Placental pericyte (primary cell): ENCODE measurements at places on chromosomes 12 and 14. TPM values are rescaled to one million over a fixed set of nuclear protein-coding genes. Genes with fewer than 3 reads are reported as not detected.

Gene FBXO21
- total RNA-seq: 41.2 and 54.7 TPM in 2 replicates

Gene SLCO1B1
- total RNA-seq: not detected in 2 replicates

Gene KRT72
- total RNA-seq: not detected in 2 replicates

Gene IFI27
- 16.9 and 43.2 TPM in 2 replicates for total RNA-seq

Gene ATF7
- 10.3 and 11.9 TPM in 2 replicates for total RNA-seq

Gene MYL6
- 1,095 and 1,312 TPM in 2 replicates for total RNA-seq

Gene TMEM132C
- total RNA-seq: not detected in 2 replicates

Gene LRP1
- 257 and 464 TPM in 2 replicates for total RNA-seq

Gene HOXC12
- total RNA-seq: not detected in 2 replicates

Gene MANSC1
- total RNA-seq: 1.7 and 2.2 TPM in 2 replicates

Gene AMIGO2
- 62.4 and 77.7 TPM in 2 replicates for total RNA-seq

Gene MYF5
- not detected in 2 replicates for total RNA-seq

Gene MGST1
- 25.5 and 60.2 TPM in 2 replicates for total RNA-seq

Gene WBP11
- 12.5 and 24.2 TPM in 2 replicates for total RNA-seq

Gene TMCC3
- total RNA-seq: 8.4 and 14.9 TPM in 2 replicates

Gene CCDC197
- total RNA-seq: not detected in 2 replicates

Gene ULK1
- total RNA-seq: 12.0 and 23.9 TPM in 2 replicates

Gene AICDA
- total RNA-seq: not detected in 2 replicates

Gene OAS3
- 7.4 and 28.2 TPM in 2 replicates for total RNA-seq

Gene TGM1
- 1.5 and 3.4 TPM in 2 replicates for total RNA-seq

Gene PHETA1
- total RNA-seq: 5.9 and 12.2 TPM in 2 replicates

Gene DACT1
- total RNA-seq: 52.3 and 56.0 TPM in 2 replicates

Gene NOVA1
- total RNA-seq: under 0.01 and 0.43 TPM in 2 replicates

Gene SSPN
- total RNA-seq: 2.2 and 8.4 TPM in 2 replicates

Gene NTF3
- 2.6 and 10.5 TPM in 2 replicates for total RNA-seq

Gene TM7SF3
- 65.0 and 80.7 TPM in 2 replicates for total RNA-seq

Gene KRT71
- total RNA-seq: not detected in 2 replicates

Gene PTCSC3
- not detected in 2 replicates for total RNA-seq

Gene MLH3
- 17.5 and 27.2 TPM in 2 replicates for total RNA-seq

Gene FOXG1
- under 0.01 TPM in 2 replicates for total RNA-seq

Gene CCDC38
- total RNA-seq: under 0.01 TPM in 1 of 2 replicates, not detected in the other

Gene NYNRIN
- total RNA-seq: 1.6 and 4.2 TPM in 2 replicates

Gene GPR132
- total RNA-seq: under 0.01 TPM in 1 of 2 replicates, not detected in the other

Gene CCDC177
- total RNA-seq: not detected in 2 replicates

Gene SMIM41
- 1.0 and 1.1 TPM in 2 replicates for total RNA-seq

Gene RNASE4
- total RNA-seq: 2.9 and 7.0 TPM in 2 replicates

Gene METTL17
- 33.3 and 62.6 TPM in 2 replicates for total RNA-seq

Gene VAMP1
- total RNA-seq: 2.1 and 3.9 TPM in 2 replicates

Gene SIX6
- total RNA-seq: not detected in 2 replicates

Gene ACSS3
- 2.6 and 7.7 TPM in 2 replicates for total RNA-seq

Gene RPS26
- 329 and 597 TPM in 2 replicates for total RNA-seq

Gene OASL
- total RNA-seq: 0.86 and 0.88 TPM in 2 replicates

Gene ASIC1
- 0.72 and 3.5 TPM in 2 replicates for total RNA-seq

Gene ACOT4
- 0.57 and 1.5 TPM in 2 replicates for total RNA-seq

Gene B4GALNT3
- total RNA-seq: 0.88 TPM in 1 of 2 replicates, not detected in the other

Gene CRACR2A
- 2.2 and 9.9 TPM in 2 replicates for total RNA-seq

Gene C12orf50
- not detected in 2 replicates for total RNA-seq

Gene SETD1B
- total RNA-seq: 6.4 and 10.9 TPM in 2 replicates

Gene AKAP3
- 1.0 and 3.5 TPM in 2 replicates for total RNA-seq

Gene IQSEC3
- total RNA-seq: under 0.01 TPM in 1 of 2 replicates, not detected in the other

Gene EPYC
- not detected in 2 replicates for total RNA-seq

Gene GPR162
- 1.1 TPM in 2 replicates for total RNA-seq

Gene HOXC5
- total RNA-seq: 0.66 and 1.9 TPM in 2 replicates

Gene CACNA2D4
- 0.22 and 2.3 TPM in 2 replicates for total RNA-seq

Gene PRPF40B
- total RNA-seq: 7.6 and 11.2 TPM in 2 replicates

Gene NFYB
- total RNA-seq: 13.6 and 13.7 TPM in 2 replicates
